ENCODE measurements at places on chromosomes 12 and 14.
A peak's percentile ranks its signal among the peaks of the same experiment; 100 is the strongest.

DNA sequence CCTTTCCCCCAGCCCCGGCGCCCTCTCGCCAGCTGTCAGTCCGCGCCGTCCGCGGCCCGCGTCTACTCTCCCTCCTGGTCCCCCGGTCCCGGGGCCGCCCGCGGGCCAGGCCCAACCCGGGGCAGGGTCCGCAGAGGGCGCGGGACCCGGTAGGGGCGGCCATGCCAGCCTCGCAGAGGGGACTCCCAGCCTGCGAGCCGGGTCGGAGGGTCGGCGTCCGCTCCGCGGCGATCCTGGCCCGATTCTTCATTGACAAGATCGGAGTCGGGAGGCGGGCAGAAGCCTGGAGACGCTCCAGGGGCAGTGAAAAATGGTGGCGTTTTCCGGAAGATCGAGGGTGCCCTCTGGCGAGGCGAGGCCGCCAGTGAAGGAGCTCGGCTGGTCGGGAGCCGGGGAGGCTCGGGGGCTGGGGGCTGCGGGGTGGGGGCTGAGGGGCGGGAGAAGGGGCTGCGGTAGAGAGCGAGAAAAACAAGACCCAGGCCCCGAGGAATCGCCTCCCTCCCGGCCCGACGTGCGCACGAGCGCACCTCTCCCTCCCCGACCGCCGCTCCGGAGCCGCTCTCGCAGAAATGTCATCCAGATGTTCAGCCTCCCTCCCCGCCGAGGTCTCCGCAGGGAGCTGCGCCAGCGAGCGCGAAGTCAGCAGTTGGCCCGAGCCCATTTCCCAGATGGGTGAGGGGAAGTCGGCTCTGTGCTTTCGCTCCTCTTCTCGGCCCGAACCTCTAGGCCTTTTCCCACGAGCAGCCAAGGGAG, 647 bp upstream of the TGFB3 start:
- peak; percentile 78 for DNase-seq

GRCh38 chr12:107570721-107571120, 114.9 kb upstream of the PWP1 start:
- no peak for DNase-seq

- no peak for DNase-seq
These were observed 159.5 kb downstream of the ETV6 start for GRCh38 chr12:11808931-11809330.

DNA sequence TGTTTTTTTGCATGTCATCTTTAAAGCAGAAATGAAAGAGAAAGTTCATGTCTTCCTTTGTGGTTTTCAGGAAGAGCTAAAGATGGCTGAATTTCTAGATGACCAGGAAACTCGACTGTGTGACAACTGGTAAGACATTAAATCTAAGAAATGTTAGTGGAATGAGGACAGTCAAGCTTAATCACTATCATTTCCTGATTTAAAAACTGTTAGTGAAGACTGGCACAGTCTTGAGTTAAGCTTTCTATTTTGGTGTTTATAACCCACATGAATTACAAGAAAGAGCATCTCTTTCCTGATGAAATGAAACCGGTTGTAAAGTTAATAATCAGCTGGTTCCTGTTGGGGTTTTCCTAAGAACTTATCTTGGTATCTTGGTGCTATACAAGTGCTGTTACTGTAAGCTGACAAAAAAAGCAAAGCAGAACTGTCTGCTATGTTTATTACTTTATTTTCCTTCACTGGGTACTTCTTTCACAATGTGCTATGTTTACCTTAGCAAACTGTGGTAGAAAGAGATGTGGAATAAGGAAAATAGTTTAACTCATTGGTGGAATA, 5.2 kb downstream of the TRAFD1 start:
- no peak for DNase-seq

DNA sequence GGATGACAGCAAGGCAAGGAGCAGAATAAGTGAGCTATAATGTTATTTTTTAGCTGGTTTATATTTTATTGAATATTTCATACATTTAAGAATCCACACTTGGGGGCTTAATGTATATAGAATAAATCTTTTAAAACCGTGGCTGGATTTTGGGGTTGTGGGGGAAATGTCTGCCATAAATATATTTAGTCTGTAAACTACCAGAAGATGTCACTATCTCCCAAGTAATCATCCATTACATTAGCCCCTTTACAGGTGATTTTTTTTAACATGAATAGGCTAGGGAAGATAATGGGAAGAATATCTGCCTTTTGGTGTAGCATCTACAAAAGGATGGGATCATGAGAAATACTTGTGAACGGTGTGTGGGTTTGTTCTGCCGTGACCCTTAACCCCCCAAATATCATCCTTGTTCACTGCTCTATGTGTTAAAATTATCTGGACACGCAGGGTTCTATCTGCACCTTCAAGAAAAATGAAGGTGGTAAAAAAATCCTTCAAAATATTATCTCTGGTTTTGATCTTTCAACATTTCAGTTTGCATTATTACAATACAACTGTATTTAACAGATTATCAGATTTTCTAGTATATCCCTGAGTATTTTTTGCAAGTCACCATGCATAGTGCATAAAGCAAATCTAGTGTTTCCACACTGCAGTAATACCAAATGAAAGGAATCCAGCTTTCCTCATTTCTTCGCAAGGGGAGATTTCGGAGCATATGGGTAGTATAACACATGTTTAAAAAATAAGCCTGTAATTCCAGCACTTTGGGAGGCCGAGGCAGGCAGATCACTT, 8.0 kb upstream of the SLC17A8 start:
- DNase-seq, result no peak

DNA sequence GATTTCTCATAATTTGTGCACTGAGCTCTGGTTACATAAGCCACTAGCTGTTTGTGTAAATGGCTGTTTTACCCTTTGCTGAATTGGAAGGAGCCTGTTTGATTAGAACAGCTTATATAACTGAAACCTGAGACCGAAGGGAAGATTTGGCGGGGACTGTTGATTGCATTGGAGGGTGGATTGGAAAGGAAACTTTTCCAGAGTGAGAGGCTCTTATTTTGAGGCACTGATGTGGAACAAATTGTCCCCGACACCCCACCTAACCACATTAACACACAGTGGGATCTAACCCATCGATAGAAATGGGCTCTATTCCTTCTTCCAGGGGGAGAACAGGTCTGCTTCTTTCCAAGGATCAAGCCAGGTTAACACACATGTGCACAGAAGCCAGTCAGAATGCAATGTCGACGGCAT, 51.7 kb downstream of the TMEM30B start:
- DNase-seq, result no peak

DNA sequence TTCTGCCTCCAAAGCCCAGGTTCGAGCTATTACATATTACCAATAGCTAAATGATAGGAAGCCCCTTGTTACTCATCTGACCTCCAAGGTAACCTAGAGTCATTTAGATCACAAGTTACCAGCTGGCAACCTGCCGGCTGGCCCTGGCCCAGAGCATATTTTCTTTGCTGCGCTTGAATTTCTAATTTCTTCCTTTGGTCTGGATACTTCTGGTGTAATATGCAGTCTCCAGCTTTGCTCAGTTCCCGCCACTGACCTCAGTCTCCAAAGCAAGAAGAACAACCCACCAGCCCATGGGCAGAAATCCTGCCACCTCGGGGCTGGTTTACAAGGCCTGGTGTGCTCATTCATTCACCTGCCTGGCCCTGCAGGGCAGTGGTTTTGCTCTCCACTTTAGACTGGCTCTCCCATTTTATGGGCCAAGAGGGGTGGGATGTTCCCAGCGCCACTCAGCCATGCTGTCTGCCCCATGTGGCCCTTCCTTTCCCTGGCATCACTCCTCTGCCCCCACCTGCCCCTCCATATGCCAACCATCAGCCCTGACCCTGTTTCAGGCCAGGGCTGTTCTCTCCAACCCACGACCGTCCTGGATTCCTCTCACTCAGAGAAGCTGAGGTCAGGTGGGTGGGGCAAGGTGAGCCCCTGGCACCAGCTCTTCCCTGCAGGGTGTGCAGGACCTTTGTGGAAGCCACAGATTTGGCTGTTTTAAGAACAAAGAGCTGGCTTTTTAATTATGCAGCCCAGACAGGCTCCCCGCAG, 76.0 kb downstream of the PRIMA1 start:
- DNase-seq, result no peak

DNA sequence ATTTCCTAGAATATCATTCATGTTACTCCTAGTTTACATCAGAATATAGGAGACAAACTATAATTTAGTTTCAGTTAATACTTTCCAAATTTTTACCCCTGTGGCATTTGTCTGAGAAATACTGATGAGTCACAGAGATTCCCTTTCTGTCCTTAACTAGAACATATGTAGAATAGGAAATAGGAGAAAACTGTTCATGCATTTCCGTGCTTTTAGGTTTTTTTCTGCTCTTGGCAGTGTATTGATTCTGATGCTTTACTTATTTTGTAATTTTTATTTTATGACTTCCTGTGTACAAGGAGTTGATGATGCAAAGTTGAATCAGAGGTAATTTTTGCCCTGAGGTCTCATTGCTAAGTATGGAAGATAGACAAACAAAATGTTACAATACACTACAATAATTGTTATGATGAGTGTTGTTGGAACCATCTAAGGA, 23.0 kb downstream of the MNAT1 start:
- no peak for DNase-seq

GRCh38 chr12:121849211-121849610, 9.4 kb downstream of the HPD start:
- DNase-seq, result no peak

GRCh38 chr12:559906-560455, 100.2 kb downstream of the B4GALNT3 start:
- no peak for DNase-seq

DNA sequence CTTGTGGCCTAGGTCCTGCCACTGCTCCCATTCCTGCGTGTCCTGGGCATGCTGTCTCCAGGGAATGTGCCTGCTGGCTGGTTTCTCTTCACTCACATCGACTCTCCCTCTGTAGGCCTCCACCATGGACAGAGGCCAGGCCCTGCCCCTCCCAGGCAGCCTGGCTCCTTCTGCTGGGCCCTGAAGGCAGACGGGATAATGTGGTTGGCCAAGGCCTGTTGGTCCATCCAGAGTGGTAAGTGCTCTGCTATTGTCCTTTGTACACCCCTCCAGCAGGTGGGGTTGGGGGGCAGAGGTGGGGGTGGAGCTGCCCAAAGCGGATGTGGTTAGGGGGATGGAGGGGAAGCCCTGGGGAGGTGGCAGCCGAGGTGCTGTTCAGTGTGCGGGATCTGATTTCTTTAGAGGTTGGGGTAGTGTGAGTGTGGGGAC, 9.5 kb upstream of the NR4A1 start:
- DNase-seq, result no peak

GRCh38 chr12:130436741-130437501, 99.2 kb downstream of the PIWIL1 start:
- DNase-seq, result no peak

- DNase-seq, result no peak
These were observed 147.7 kb downstream of the CALM1 start for GRCh38 chr14:90544566-90544965.

- DNase-seq, result no peak
These were observed 2.0 kb downstream of the FAM177A1 start for GRCh38 chr14:35047976-35048513.

DNA sequence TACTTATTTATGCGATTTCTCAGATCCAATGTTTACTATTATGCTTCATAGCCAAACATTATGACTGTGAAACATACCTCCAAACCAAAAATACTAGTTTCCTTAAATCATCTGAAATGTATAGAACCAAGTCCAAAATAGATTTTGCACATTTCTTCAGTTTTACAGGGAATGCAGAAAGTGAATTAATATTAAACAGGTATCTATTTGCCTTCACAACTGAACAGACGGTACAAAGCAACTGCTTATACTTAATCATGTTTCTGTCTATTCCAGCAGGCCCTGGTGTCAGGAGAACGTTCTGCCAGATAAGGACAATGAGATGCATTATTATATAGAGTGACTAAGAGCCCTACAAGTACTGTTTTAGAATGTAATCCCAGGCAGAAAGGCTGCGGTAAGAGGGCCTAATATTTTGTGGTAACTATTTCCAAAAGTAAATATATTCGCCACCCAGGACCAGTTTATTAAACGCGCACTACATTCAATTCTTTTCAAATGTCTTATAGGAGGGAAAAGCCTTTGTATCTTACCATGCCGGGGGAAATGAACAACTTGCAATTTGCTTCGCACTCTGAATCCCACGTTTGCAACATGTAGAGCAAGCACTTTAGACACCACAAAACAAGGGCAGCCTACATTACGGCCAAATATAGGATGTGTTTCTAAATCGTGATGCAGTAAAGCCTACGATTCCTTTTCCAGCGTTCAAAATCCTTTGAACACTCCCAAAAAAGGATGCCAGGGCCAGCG, 1.5 kb downstream of the CORO1C start:
- no peak for DNase-seq

DNA sequence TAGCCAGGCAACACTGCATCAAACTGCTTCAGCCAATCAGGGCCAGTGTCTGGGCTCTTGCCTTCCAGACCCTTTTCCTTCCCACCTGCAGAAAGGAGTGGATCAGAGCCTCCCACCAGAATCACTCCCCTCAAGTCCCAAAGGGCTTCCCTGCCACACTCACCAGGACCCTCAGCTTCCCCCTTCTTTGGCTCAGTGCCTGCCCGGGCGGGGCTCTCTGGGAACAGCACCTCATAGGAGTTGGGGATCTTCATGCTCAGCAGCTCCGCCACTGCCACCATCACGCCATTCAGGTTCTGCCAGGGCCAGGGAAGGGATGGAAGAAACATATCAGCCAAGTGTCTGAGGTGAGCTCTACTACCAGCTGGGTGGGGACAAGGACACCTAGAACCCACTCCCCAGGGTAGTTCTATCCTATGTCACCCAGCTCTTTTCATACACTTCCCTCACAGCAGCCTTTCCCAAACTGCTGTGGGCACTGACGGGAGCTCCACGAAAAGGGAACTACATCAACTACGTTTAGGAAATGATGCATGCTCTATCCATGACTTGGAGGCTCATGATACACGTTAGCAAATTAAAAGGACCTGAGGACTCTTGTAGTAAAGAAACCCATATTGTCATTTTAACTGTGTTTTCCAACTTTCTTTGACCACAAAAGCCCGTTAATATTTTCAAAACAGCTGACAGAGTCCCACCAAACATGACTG, 9.4 kb upstream of the PRKAG1 start:
- DNase-seq, result no peak
